ENCODE measurements at places on chromosomes 4 and X. TPM values are rescaled to one million over a fixed set of nuclear protein-coding genes. Genes with fewer than 3 reads are reported as not detected.

CNKSR2 gene
- not detected for total RNA-seq

TSPAN7 gene
- total RNA-seq: 2.7 TPM

BMP2K gene
- total RNA-seq: 31.0 TPM

S100P gene
- total RNA-seq: not detected

FGA gene
- not detected for total RNA-seq

PNMA3 gene
- not detected for total RNA-seq

ALPK1 gene
- 5.1 TPM for total RNA-seq

HMX1 gene
- total RNA-seq: not detected

IL2RG gene
- total RNA-seq: 1.9 TPM

CSAG2 gene
- total RNA-seq: not detected

GAGE1 gene
- not detected for total RNA-seq

REPS2 gene
- 1.00 TPM for total RNA-seq

CENPVL2 gene
- total RNA-seq: not detected
